ENCODE measurements at places on chromosomes 4 and X.
A peak's percentile ranks its signal among the peaks of the same experiment; 100 is the strongest.

DNA sequence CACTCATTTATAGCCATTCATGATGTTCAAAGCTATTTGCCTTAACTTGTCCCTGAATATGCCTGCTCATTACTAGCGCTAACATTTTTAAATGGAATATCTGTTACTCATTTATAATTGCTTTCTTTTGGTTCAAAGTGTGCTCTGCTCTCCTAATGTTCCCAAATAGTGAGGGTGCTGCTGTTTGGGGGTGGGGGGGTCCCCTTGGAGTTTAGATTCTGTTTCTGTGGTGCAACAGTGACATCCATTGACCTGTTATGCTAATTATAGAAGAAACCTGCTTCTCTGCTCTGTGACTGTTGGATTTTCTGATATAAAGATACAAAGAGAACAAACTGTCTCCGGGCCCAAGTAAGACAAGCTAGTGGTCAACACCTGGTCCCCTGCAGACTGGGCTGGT, 222.4 kb downstream of the SHROOM3 start:
- no peak for DNase-seq

- DNase-seq: peak; percentile 71
These were observed 893 bp downstream of the RLIM start for GRCh38 chrX:74613370-74614092.

DNA sequence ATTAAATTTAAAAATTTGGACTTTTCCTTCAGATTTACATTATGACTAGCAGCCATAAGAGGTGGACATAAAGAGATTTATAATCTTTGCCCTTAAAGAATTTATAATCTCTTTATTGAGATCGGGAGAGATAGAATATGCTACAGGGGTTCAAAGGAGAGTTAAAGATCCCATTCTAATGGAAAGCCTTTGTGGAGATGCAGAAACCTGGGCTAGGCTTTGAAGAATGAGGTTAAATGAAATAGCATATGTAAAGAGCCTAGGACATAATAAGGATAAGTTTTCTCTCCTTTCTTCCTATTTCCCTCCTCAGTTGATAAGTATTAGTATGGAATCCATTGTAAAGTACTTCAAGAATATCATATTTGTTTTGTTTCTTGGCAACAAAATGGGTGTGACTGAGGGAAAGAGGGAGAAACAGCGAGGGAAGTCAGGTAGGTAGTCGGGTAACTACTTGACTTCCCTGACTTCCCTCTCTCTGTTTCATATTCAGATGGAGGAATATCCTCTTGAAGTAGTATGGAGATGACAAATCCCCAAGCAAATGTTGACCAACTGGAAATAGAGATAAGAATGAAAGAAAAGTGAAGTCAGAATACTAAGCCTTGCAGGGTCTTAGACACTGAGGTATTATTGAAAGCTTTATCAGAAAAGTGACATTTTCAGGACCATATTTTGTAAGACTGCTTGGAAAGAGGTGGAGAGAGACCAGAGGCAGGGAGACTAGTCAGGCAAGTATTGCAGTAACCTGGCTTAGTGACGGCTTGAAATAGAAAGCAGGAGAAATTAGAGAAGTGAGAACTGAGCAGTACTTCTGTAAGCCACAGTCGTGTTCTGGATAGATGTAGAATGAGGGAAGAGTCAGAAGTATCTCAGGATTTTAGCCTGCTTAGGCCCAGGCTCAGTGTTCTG, 82.9 kb downstream of the PDLIM5 start:
- DNase-seq: peak; percentile 18

DNA sequence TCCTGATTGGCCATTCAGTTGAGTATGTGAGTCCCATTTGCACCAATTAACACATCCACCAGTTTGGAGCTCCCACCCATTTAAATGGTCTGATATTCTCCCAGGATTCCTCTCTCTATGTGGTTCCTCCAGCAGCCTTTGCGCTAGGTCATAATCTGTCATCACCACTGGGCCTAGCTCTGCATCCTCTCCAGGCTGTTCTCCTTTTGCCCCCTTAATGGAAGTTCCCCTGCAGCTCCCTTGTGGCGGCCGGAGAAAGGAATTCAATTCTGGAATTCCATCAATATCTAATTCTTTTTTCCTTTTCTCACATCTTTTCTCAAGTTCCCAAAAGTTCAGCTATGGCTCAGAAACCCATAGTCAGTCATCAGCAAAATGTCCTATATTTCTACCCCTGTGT, 2184.4 kb upstream of the AGA start:
- DNase-seq: peak; percentile 44

DNA sequence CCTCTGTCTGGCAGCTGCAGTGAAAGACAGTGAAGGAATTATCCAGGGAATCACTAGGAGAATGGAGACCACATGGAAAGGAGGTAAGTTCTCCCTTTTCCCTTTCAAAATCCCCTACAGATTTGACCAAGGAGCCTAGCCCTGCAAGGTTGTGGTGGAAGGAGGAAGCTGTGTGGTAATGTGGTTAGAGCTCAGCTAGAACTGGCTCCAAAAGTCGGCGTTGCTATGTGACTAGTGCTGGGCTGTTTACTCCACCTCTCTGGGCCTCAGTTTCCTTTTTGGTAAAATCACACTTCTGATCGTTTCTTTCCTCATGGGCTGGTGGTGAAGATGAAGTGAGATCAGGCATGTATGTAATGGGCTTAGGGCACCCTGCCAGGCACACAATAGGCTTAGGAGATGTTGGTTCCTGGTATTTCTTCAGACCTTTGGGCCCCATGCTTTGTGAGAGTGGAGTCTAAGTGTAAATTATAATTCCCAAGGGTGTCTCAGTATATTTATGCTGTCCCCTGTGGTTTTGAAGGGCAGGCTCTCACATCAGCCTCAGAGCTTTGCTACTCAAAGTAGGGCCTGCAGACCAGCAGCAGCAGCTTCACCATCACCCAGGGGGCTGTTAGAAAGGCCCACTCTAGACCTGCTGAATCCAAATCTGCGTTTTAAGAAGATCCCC, 183.7 kb upstream of the BCOR start:
- DNase-seq: no peak

DNA sequence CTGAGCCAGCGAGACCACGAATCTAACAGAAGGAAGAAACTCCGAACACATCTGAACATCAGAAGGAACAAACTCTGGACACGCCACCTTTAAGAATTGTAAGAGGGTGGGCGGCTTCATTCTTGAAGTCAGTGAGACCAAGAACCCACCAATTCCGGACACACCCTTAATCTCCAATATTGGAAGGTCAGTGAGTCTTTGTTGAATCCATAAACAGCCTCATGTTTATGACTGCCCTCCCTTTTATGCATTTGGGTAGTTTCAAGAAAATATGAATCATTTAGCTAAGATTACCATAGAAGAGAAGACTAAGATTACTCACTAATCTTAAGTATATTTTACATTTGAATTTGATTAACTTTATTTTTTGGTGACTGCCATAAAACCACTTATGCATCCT, 48.5 kb downstream of the VCX2 start:
- DNase-seq: no peak

DNA sequence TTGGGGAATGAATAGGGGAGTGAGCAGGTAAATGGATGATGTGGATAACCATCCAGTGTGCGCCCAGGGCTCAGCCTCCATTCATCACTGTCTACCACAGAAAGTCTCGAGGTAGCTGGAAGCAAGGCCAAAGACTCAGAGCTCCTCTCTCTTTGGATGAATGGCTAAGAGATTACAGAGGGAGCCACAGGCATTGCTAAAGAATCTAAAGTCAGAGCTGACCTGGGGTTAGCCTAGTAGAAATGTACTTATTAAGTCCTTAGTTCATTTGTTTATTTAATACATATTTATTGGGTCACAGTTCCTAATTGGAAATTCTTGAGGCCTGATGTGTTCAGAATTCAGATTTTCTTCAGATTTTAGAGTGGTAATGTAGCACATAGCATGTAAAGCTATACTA, 88.7 kb upstream of the HPF1 start:
- DNase-seq: no peak

- DNase-seq: peak; percentile 26
These were observed 704 bp upstream of the SEPSECS start for GRCh38 chr4:25160714-25161592.

DNA sequence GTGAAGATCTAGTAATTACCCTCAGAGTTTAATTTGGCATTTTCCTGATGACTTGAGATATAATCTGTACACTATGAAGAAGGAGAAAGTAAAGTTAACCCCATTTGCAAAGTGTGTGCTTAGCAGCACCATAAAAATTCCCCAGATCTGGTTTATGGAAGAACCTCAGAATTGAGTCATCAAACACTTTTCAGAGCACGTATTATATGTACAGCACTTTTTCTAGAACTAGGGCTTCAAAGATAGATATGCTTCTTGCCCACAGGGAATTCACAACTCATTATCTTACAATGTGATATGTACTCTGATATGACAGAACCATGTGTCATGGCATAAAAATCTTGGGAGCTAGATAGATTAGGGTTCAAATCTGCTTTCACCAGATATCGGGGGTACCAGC, 150.9 kb downstream of the SLC10A7 start:
- DNase-seq: no peak

DNA sequence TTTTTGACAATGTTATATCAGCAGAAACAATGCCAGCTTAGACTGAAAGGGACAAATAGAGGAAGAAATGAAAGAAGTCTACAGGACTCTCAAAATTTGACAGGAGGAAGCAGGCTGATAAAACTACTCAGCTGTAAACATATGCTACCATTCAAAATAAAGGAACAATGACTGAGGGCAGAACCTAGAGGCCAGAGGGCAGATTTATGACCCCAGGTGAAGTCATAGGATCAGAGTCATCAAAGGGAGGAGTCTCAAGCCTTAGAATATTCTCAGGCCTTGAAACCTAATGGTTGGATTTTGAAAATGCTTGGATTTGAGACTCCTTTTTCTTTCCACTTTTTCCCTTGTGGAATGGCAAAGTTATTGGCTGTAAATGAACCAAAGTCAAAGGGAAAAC, 17.0 kb upstream of the SYTL5 start:
- no peak for DNase-seq

DNA sequence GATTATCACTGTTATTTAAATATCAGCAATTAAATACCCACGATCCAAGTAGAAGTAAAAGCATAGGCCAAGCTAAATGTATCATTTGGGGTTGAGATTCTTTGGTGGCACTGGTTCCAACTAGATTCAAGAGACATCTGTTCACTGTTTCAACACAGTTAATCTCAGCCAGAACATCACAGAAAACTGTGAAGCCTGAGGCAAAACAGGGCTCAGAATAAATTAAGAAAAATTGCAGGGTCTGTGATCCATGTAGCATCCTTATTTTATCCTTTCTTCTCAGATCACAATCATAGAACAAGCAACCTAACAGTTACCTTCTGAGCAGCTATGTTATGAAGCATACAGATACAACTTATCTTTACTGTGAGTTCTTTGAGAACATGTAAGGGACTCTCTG, 23.7 kb downstream of the YTHDC1 start:
- no peak for DNase-seq

DNA sequence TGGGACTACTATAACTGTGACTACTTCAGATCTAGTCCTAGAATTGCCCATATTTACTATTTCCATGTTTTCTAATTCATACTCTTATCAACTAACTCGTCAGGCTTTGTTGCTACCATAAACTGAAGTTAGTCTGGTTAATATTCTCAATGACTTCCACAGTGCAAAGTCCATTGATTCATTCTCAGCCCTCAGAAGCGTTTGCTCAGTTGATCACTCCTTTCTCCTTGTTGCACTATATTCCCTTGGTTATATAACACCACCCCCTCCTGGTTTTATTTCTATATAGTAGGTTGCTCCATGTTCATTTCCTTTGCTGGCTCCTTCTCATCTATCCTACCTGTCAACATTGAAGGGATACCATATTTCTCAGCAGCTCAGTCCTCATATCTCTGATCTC, 27.2 kb upstream of the SLC6A14 start:
- DNase-seq: no peak

GRCh38 chr4:88027611-88028608, 20.5 kb downstream of the PKD2 start:
- no peak for DNase-seq

DNA sequence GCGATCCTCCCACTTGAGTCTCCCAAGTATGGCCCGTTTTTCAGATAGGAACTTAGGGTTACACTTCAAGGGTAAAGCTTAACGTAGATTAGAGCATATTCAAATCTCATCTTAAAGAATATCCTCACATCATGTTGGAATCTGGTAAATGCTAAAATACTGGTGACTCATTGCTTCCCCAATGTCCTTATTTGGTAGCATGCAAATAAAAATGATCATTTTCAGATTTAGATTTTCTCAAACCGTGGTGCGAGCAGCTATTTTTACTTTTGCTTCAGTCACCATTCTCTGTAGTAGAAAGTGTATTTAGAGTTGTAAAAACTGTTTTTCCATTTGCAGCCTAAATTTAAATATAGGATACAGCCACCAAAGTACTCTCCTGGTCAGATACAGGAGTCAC, 101.5 kb upstream of the MAML3 start:
- no peak for DNase-seq

- DNase-seq: no peak
These were observed 12.0 kb downstream of the P2RY10 start for GRCh38 chrX:78957049-78957767.

GRCh38 chrX:45351478-45351877, 150.8 kb upstream of the DIPK2B start:
- no peak for DNase-seq

Data from ELF-1 (cell line).